ENCODE measurements at places on chromosomes 2 and 18. TPM values are rescaled to one million over a fixed set of nuclear protein-coding genes. Genes with fewer than 3 reads are reported as not detected.

DNA sequence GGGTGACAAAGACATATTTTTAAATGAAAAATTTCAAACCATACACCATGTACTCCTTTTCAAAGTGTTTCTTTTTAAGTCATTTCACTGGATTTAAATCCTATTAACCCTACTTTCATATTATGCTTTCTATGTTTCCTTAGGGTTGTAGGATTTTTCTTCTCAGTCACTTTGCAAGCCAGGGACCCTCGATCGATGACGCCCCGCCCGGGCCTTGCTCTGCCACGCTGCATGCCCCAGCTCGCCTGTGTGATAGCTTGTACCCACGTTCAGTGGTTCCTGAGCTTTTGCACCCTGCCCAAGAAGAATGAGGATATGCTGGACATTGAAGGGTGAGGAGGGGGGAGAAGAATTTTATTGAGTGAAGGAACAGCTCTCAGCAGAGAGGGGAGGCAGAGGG lies 568.0 kb downstream of the TRIB2 start:
- DNase-seq: no peak
- H3K4me3 ChIP-seq: no peak overlapping the region
- no peaks in the 10 kb centered on the region for H3K4me1 ChIP-seq
- no peak overlapping the region for H3K27ac ChIP-seq
- H3K27me3 ChIP-seq: no peaks in the 10 kb centered on the region

DNA sequence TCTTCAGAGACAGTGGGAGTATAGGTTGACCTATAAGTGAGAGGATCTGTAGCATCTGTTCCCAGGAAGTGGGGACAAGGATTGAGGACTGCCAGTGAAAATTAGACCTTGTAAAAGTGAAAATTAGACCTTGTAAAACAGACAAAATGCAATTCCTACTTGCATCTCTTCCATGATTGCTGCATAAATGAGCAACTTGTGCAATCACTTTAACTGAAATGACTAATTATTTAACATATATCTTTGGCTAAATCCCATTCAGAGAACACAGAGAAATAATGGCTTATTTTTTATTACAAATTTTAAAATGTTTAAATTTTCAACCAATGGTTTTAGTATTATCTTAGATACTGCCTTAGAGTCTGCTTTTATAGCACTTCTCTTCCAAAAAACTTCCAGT lies 67.2 kb upstream of the NABP1 start:
- no peak overlapping the region for H3K27ac ChIP-seq
- H3K36me3 ChIP-seq: no peaks in the 10 kb centered on the region

- H3K4me1 ChIP-seq: peaks cover 19% of the 10 kb centered on the region
- no peak overlapping the region for H3K27ac ChIP-seq
- DNase-seq: no peak
- H3K27me3 ChIP-seq: peaks cover 19% of the 10 kb centered on the region
- peak overlapping the region; percentile 45 for H3K4me3 ChIP-seq
- no peaks in the 10 kb centered on the region for H3K36me3 ChIP-seq
Measured at GRCh38 chr2:170817093-170818035, 677 bp downstream of the GAD1 start.

DNA sequence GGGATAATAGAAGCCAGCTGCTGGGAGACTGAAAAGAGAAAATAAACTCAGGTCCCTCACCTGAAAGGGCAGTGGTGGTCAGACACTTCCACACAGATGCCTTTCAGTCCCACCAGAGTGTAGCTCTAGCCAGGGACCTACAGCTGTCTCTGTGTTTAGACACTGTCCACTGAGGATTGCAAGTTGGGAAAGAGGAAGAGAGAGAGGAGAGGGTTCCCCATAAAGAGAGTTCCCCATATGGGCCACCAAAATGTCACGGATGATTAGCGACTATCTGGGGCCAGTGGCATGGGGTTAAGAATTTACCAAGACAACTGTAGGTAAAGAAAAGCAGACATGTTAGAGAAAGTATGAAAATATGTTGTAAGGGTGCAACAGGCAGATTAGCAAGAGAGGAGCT lies 36.7 kb upstream of the SKA1 start:
- H3K4me1 ChIP-seq: no peaks in the 10 kb centered on the region
- no peak for DNase-seq
- no peak overlapping the region for H3K4me3 ChIP-seq
- H3K36me3 ChIP-seq: no peaks in the 10 kb centered on the region

The TUBA4B gene
- not detected for total RNA-seq

The POMC gene
- 10.7 TPM for total RNA-seq

The UGT1A10 gene
- total RNA-seq: not detected
